Dermis microvascular lymphatic vessel endothelial cell (primary cell): ENCODE measurements at places on chromosomes 2 and 18. TPM values are rescaled to one million over a fixed set of nuclear protein-coding genes. Genes with fewer than 3 reads are reported as not detected.

- no peak for DNase-seq
Measured at GRCh38 chr18:68467957-68468356, 247.0 kb downstream of the TMX3 start.

DNA sequence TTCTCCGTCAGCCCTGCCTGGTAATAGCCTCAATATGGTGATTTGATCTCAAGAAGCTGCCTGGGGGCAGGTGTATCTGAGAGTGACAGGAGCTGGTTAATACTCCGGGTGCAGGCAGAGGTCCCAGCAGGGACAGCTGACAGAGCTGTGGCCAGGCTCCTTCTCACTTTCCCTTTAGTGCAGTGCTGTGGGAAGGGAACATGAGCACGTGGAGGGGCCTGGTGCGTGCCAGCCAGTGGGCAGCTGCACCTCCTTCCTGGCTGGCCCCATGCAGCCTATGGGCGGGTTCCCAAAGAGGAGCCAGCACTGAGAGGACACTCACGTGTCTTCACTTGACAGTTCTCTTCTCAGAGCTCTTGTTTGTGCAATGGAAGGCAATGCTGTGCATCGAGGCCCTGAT lies 9.1 kb downstream of the CNNM4 start:
- DNase-seq: no peak

Gene RAB6D
- under 0.01 TPM in 1 of 2 replicates, not detected in the other for total RNA-seq

GRCh38 chr2:56184500-56185011 lies 766 bp downstream of the CCDC85A start:
- no peak for DNase-seq

- no peak for DNase-seq
Measured at GRCh38 chr2:144402251-144402650, 117.7 kb downstream of the ZEB2 start.

- no peak for DNase-seq
Measured at GRCh38 chr2:127721311-127721977, 20.1 kb downstream of the SFT2D3 start.

Gene CD226
- 0.76 and 1.5 TPM in 2 replicates for total RNA-seq

- DNase-seq: no peak
Measured at GRCh38 chr2:99238599-99238998, 16.9 kb downstream of the LYG2 start.

GRCh38 chr2:230902180-230902899 lies 22.7 kb downstream of the GPR55 start:
- peak; percentile 1 for DNase-seq

- DNase-seq: no peak
Measured at GRCh38 chr2:102768892-102769291, 7.1 kb downstream of the TMEM182 start.

DNA sequence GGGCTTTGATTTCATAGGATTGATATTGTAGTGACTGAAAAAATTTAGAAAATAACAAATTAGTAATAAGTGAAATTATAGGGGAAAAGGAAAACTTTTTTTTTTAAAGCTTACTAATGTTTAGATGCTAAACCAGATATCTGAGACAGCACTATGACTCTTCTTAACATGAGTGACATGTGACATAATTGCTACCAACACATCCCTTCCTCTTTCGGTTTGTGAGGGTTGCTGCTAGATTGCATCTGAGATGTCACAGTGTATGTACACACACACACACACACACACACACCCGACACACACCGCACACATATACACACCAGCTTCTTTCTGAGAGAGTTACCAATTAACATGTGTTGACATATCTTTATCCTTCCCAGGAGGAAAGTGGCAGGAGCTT lies 18.0 kb downstream of the RAPGEF4 start:
- no peak for DNase-seq

- DNase-seq: peak; percentile 93
Measured at GRCh38 chr2:236985761-236986339, 99.8 kb upstream of the COPS8 start.

GRCh38 chr2:39099870-39100728 lies 20.8 kb downstream of the SOS1 start:
- peak; percentile 76 for DNase-seq

Gene ZSWIM2
- total RNA-seq: under 0.01 TPM in 1 of 2 replicates, not detected in the other

DNA sequence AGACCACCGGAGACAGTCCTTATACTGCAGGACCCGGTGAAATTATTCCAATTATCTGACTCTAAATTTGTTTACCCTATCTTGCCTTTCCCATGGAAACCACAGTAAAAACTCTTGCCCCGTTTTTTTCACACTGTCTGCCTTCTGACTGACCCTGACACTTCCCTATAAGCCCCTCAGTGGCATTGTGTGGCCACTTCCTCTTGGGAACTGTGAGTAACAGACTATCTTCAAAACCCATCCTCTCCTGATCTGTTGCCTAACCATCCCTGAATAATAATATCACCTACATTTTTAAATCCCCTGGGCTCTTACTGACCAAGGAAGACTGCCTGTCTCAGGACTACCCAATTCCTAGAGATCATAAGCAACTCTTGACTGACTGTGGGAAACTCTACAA lies 42.6 kb upstream of the RNF152 start:
- DNase-seq: no peak

- DNase-seq: no peak
Measured at GRCh38 chr2:176398243-176399073, 129.2 kb downstream of the MTX2 start.

Gene PCARE
- not detected in 2 replicates for total RNA-seq
